ENCODE measurements at places on chromosomes 3 and 15.

- no peak for DNase-seq
Measured at GRCh38 chr3:12300137-12300536, 11.3 kb downstream of the PPARG start.

GRCh38 chr3:110139048-110139447 is 801.7 kb upstream of the DPPA4 start:
- no peak for DNase-seq

DNA sequence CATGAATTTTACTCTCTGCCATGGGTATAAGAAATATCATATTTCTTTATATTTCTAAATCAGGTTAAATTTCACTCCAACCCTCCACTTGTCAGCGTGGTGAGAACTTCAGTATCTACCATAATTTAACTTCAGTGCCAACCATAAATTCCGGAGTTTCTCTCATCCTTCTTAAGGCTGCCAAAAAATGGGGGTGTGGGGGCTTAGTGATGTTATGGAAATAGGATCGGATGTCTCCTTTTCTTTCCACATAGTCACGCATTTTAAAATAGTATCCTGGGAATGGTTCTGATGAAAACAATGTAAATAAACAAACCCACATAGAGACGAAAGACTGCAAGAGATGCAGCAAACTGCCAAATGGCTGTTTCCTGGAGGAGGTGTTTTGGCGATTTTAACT is 12.9 kb upstream of the FAM3D start:
- DNase-seq, result no peak

- no peak for DNase-seq
Measured at GRCh38 chr3:196778755-196779154, 39.1 kb downstream of the PAK2 start.

DNA sequence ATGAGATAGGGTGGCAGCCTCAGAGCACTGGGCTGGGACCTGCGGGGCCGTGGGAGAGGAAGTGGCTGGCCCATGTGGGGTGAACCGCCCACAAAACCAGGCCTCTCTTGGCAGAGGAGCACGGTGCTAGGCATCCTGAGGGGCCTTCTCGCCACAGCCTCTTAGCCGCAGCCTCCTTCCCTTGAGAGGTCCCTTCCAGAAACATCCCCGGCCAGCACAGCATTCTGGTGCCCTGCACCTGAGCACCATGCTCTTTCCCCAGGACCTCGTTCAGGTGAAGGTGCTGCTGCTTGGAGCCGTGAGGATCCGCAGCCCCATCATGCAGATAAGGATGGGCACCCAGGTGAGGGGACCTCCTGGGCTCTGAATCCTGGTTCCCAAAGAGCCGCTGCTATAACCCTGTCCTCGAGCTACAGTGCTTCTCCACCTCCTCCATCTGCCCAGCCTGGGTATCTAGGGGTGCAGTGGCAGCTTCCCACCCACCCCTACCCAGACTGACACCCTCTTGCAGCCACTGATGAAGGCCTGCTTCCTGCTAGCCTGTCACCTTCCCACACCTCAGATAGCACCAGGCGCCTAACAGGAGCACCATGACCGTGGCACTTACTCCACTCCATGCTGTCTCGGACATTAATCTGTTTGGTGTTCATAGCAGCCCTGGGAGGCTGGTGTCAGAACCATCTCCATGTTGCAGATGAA is 11.2 kb upstream of the TXNRD3 start:
- DNase-seq, result no peak

DNA sequence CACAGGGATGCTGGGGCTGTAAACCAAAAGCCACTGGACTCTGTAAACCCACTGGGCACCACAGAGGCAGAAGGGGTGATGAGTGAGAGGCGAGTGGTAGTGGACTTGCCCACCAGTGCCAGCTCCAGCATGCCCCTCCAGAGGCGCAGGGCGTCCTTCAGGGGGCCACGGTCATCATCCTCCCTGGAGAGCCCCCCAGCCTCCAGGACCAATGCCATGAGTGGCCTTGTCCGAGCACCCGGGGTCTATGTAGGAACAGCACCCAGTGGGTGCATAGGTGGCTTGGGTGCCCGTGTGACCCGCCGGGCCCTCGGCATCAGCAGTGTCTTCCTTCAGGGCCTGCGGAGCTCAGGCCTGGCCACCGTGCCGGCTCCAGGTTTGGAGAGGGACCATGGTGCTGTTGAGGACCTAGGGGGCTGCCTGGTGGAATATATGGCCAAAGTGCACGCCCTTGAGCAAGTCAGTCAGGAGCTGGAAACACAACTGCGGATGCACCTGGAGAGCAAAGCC is at the start of gene BFSP2:
BFSP2 (plus strand) TSS at position 51 of the 510 bp plus-strand sequence; CDS start at position 79, 28 bp downstream.
- no peak for DNase-seq

DNA sequence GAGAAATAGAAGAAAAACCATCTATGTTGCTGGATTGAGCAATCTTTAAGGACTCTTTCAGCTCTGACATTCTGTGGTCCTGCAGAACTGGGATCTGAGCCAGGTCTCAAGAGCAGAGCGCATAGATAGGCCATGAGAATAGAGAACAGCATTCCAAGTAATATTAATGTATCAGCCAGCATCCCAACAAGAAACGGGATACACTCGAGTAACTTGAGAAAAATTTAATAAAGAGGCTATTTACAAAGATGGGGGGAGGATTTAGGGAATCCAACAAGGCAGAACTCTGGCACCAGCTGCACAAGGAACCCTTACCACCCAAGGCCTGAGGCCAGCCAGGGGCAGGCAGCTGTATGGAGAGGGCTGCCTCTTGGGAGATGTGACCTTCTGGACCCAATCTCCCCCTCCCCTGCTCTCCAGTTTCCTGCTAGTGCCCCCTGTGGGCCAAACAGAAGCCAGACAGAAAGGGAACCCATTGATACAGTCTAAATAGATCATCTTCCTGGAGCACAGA is 8.2 kb downstream of the TMOD2 start:
- DNase-seq, result no peak

DNA sequence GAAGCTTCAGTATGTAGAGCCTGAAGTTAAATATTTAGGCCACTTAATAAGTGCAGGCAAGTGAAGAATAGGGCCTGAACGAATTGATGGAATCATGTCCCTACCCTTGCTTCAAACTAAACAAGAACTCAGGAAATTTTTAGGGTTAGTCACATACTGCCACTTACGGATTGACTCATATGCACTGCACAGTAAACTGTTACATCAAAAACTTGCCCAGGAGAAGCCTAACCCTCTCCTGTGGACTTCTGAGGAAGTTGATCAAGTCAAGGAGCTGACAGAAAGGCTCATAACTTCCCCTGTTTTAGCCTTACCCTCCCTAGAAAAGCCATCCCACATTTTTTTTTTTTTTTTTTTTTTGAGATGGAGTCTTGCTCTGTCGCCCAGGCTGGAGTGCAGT is 20.6 kb upstream of the KBTBD12 start:
- no peak for DNase-seq

GRCh38 chr15:85545752-85546151 is 165.3 kb downstream of the AKAP13 start:
- DNase-seq, result no peak

- no peak for DNase-seq
Measured at GRCh38 chr15:83431521-83431920, 15.6 kb upstream of the SH3GL3 start.

DNA sequence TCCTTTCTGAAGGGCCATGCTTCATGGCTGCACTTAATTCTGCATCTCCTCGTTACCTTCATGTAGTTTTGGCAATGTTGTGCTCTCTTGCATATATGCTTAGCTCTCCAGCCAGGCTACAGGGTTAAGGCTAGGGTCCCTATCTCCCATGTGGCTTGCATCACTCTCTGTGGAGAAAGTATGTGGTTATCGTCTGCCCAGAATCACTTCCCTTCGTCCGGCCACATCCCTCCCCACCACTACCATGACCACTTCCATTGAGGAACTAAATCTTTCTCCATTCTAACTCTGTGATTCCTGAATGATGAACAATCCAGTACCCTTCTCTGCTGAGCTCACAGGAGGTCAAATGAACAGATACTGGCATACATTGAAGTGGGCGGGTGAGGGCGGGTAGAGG is 34.0 kb downstream of the WWTR1 start:
- DNase-seq, result no peak

GRCh38 chr15:58441376-58442070 is 9.7 kb downstream of the LIPC start:
- peak; percentile 74 for DNase-seq

DNA sequence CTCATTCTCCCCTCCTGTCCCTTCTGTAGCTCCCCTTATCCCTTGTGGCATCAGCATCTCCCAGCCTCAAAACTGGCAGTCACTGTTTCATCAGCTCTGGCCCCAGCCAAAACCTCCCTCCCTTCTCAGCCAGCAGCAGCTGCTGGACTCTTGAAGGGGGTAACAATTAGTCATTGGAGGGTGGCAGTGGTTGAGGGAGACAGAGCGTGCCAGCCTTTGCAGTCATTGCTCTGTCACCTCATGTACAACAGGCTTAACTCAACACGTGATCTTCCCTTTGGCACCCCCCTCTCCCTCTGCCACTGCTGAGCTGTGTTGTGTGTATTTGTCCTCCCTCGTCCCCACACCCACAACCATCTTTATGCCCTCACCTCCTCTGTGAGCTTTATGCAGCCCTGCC is 28.2 kb downstream of the RBP2 start:
- no peak for DNase-seq

- DNase-seq, result no peak
Measured at GRCh38 chr15:31265871-31266711, 60.5 kb upstream of the KLF13 start.

DNA sequence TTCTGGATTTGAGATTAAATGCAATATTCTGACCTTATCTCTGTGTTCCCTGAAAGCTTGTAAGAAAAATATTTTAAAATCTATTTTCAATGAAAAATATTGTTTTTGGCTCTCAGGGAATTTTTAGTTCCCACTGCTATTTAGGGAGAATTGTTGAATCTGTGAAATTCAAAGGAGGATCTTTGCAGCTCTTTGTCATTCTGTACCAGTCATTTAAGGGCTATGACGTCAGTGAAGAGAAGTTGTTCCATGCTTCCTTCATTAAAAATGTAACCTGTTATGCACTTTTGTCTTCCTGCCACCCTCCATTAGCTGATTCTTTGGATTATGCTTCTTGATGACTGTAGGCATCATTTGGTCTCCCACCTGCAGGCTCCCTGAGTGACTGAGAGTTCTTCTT is 427.8 kb upstream of the C2CD4B start:
- no peak for DNase-seq

DNA sequence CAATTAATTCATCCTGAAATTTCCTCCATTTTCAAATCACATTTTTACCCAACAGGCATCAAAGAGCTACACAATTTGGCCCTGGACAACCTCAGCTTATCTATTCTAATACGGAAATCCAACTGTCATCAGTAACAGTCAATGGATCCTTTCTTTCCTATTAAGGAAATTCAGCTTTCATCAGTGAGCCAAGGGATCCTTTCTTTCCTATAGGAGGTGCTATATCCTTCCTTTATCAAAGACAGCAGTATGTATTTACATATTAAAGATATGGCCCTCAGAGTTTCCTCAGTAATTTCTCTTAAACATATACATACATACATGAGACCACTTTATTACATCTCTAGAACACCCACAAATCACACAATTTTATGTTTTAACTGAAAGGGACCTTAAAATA is 10.1 kb downstream of the DHX36 start:
- DNase-seq, result no peak

GRCh38 chr3:72579191-72579580 is 269.1 kb downstream of the SHQ1 start:
- no peak for DNase-seq

GRCh38 chr3:29711255-29711771 is 430.4 kb downstream of the RBMS3 start:
- no peak for DNase-seq

- DNase-seq, result no peak
Measured at GRCh38 chr15:95653361-95653805, 677.1 kb upstream of the NR2F2 start.

- no peak for DNase-seq
Measured at GRCh38 chr3:19348500-19348899, 200.2 kb downstream of the KCNH8 start.
